ENCODE measurements at places on chromosomes 4 and X.

DNA sequence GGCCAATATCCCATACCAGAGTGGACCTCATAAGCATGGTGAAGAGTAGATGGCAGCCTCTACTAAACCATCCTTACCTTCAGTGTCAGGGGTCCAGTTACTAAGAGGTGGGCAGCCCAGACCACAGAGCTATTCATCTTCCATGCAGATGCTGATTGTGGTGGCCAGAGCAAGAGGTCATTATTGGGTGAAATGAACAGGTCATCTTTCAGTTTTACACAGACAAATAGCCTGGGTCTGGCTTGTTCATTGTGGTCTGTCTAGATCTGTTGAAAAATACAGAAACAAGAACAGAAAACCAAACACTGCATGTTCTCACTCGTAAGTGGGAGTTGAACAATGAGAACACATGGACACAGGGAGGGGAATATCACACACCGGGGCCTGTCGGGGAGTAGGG, 71.3 kb downstream of the PAK3 start:
- no peak for DNase-seq

GRCh38 chr4:675036-675882, 917 bp downstream of the MYL5 start:
- no peak for DNase-seq

GRCh38 chr4:186858355-186858754, 134.7 kb upstream of the FAT1 start:
- DNase-seq: no peak

GRCh38 chrX:19331831-19332230, 11.9 kb upstream of the PDHA1 start:
- DNase-seq: no peak

- DNase-seq: no peak
Observed at GRCh38 chr4:158590306-158590705, 68.6 kb downstream of the RXFP1 start.

- no peak for DNase-seq
Observed at GRCh38 chrX:97524340-97524739, 640.6 kb downstream of the RPA4 start.

DNA sequence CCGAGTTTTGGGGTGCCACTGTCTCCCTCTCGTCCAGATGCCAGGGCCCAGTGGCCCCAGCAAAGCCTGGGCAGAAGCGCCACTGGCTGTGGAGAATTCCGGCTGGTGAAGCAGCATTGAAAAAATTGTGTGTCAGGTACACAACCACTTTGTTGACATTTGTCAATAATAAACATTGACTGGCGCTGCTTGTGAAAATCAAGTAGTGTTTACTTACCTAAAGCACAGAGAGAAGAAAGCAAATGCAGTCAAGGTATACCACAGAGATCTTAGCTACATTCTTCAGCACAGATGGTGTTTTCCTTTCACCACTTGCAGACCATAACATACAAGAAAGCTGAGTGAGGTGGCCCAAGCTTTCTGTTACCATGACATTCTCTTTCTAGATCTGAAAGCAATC, 14.5 kb upstream of the SLC7A11 start:
- DNase-seq: no peak

DNA sequence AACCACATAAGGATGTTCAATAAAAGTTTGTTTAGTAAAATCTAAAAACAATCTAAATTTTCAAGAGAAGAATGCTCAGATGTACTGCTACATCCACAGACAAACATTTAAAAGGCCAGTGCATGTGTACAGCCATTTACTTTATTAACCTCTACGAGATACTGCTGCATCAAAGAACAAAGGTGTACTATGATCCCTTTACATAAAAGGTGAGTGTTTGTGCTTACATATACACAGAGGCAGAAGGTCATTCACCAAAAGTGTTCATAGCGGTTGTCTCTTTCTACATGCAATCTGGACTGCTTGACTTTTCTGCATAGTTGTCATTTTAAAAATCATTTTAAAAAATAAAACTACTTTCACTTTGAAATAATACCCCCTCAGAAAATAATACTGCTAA, 81.7 kb downstream of the AFAP1 start:
- no peak for DNase-seq

- no peak for DNase-seq
Observed at GRCh38 chr4:70858454-70858853, 18.8 kb upstream of the GRSF1 start.
